ENCODE measurements at places on chromosomes 5 and 9.
A peak's percentile ranks its signal among the peaks of the same experiment; 100 is the strongest.

GRCh38 chr9:134420974-134421432 is 94.7 kb downstream of the RXRA start:
- DNase-seq: no peak

DNA sequence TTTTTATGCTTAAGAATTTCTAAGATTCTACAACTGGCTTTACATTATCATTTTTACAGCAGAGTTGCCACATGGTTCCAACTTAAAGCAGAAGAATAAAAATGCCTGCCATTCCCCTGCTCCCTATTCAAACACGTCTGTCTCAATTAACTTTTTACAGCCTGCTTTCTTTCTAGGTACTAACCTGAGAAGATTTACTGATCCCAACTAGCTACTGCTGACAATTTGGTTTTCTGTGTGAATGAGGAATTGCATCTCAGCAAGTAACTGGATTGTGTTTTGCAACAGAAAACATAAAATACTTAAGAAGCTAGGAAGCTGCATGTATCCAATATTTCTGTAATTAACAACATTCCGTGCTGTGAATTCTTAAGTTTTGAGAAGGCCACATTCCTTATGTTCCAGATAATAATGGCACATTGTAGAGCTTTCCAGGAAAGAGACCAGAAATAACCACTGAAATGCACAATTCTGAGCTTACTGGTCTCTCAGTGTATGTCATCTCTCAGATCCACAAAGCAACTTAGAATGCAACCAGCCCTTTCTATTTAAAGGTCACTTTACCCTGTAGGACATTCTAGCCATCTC is 306.8 kb upstream of the NMUR2 start:
- DNase-seq: no peak

DNA sequence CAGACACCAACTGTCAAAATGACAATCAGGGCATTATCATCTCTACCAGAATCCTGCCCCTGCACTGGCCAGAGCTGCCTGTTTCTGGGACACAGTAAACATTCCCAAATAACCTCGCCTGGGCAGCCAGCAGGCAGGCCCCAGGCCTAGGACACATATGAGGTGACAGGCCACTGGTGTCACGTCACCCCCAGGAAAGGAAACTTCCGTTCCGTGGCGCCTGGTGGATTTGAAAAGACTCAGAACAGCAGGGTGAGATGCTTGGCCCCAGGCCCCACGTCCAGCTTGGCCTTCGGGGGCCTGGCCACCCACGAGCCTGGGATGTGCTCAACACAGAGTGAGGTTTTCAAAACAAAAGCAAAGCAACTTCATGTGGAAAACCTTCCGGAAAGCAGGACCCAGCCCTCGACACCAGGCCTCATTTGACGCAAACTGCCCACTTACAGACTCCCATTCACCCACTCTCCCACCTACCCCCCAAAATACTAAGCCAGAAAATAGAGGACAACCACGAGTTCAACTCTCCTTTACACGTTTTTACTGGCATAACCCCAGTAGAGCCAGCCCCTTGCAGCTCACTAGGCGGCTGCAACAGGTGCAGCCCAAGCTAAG is 1.2 kb downstream of the SEMA4D start:
- DNase-seq: peak; percentile 15

DNA sequence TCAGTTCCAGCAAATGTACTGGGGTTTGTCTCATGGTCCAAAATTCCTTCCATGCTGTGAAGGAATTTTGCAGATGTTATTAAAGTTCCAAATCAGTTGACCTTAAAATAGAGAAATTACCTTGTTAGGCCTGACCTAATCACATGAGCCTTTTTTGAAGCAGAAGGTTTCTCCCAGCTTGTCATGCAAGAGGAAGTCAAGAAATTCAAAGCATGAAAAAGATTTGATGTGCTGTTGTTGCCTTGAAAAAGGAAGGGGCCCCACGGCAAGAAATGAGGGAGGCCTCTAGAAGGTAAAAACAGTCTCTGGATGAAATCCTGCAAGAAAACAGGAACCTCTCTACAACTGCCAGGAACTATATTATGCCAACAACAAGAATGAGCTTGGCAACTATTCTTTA is 24.2 kb upstream of the HAPLN1 start:
- DNase-seq: peak; percentile 83

DNA sequence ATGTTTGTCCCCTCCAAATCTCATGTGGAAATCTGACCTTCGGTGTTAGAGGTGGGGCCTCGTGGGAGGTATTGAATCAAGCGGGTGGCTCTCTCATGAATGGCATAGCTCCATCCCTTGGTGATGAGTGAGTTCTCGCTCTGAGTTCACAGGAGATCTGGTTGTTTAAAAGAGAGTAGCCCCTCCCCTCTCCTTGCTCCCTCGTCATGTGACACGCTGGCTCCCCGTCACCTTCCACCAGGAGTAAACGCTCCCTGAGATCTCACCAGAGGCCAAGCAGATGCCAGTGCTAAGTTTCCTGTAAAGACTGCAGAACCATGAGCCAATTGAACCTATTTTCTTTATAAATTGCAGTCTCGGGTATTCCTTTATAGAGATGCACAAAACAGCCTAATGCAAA is 74.5 kb downstream of the RASEF start:
- no peak for DNase-seq

DNA sequence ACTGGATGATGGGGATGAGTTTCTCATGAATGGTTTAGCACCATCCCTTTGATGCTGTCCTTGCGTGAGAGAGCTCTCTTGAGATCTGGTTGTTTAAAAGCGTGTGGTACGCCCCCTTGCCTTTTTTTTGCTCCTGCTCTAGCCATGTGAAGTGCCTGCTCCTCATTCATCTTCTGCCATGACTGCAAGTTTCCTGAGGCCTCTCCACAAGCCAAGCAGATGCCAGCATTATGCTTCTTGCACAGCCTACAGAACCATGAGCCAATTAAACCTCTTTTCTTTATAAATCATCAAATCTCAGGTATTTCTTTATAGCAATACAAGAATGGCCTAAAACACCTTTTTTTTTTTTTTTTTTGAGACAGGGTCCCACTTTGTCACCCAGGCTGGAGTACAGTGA is 32.8 kb downstream of the FNIP1 start:
- no peak for DNase-seq

GRCh38 chr9:98811051-98811650 is 3.7 kb downstream of the GALNT12 start:
- DNase-seq: no peak

DNA sequence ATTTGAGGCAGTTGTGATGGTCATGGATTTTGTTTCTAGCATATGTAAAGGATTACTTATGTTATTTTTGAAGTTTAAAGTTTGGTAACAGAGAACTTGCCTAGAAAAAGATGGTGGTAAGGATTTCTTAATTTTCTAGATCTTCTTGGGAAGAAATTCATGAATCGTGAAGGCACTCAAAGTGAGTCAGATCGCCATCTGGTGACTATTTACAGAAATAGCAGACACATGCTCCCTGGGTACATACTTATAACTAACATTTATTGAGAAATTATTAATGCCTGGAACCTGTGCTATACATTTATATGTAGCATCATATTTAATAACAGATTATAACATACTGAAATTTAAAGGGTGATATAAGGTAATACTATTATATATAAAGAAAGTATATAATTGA is 299.7 kb downstream of the IZUMO3 start:
- peak; percentile 31 for DNase-seq

DNA sequence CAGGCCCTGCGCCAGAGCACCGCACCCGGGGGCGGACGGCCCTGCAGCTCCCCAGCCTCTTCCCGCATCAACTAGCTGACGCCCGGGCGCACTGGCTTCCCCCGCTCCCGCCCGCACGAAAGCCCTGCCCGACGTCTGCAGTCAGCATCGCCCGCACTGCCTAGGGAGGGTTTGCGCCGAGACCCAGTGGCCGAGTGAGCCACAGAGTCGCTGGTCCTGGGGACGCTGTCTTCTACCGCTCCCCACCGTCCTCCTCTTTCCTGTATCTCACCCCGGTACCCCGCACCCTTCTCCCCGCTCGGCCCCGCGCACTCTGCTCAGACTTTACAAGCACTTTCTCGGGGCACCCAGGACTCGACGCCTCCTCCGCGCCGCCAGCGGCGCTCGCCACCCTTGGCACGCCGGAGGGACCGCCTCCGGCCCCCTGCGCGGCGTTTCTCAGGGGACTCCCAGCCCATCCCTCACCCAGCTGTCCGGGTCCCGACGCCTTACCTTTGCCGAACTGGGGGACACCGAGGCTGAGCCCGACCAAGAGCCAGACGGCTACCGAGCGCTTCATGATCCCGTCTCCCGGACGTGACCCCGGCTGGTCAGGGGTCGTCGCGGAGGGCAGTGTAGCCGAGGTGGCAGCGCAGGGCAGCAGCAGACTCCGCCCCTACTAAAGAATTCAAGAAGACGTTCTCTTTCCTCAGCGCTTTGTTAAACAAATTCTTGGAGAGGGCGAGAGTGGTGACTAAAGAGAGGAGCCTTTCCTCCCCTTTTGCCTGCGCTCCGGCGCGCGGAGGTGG is 670 bp downstream of the EDIL3 start:
- no peak for DNase-seq

- no peak for DNase-seq
Measured at GRCh38 chr5:6902094-6902493, 188.9 kb downstream of the TENT4A start.

DNA sequence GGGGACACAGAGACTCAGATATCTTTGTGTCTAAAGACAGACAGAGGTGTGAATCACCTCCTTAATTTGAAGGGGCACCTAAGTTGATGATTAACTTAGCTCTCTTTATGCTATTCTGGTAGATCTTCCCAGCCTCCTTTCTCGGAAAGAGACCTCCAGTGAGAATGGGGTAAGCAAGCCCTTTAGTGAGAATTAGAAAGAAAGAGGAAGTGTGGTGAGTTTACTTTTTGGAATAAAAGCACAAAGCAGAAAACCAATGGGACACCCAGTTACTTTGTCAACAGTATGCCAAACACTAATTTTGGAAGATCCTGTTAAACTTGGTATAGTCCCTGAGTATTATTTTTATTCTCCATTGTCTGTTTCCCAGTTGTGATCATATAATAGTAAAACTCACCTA is 302.8 kb upstream of the RASA1 start:
- no peak for DNase-seq

DNA sequence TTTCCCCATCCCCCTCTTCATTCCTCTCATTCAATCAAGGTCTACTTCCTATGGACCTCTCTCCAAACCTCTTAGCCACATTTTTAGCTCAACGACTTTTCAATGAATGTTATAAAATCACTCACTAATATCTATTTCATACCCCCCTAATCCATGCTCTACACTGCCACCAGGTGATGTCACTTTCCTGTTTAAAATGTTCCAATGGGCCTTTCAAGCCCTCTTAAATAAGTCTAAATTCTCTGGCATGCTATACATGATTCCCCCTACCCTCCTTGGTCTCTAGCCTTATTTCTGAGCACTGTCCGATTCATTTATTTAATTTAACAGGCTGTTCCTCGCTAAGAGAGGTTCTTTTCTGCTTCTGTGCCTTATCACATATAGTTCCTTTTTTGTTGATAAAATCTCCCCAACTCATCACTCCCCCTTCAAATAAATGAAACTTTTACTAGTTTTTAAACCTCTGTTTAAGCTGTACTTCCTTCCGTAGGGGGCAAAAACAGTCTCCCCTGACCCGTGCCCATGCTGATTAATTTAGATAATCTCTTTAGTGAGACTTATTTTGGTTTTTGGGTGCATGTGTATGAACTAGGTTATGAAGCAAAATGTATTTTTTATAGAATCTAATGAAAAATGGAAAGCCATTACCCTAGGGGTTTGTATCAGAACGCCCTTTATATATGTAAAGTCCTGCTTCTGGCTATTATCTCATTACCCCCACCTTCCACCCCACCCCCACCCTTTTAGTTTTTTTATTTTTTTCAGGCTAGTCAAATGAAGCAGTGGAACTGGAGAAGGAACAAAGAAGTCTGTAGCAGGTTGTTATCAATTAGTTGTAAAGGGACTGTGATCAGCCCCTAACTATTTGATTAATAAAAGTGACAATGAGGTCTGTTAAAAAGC is 9.0 kb downstream of the ABHD17B start:
- DNase-seq: peak; percentile 47

DNA sequence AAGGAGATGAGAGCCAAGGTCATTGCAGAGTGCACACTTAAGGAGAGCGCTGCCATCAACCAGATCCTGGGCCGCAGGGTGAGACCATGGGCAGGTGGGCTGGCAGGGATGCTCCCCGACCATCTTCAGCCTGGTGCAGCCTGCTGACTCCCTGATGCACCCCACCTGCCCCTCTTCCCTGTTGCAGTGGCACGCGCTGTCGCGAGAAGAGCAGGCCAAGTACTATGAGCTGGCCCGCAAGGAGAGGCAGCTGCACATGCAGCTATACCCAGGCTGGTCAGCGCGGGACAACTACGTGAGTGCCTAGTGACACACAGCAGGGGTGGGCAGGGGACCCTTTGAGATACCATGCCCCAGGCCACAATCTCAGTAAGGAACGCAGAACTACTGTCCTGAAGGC is 28.3 kb downstream of the TCF7 start:
- DNase-seq: no peak

GRCh38 chr9:2916382-2916985 is 72.6 kb upstream of the PUM3 start:
- DNase-seq: no peak

DNA sequence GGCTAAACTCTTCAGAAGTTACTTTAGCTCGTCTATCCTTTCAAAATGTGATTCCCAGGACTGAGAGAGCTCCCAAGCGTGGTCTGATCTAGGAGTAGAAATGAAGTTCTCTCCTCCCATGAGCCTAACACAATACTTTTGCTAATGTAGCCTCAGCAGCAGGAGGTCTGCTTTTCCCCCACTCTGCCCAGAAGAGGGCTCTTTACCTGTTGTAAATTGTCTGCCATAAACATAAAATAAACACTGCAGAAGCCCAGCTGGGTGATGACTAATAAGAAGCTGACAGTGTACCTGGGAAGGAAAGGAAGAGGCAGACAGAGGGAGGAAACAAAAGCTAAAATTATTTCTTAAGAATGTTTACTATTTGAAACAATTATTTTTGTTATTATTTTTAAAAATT is 15.4 kb downstream of the SLC36A3 start:
- no peak for DNase-seq

- DNase-seq: no peak
Measured at GRCh38 chr9:134130503-134131375, 5.1 kb upstream of the WDR5 start.

- DNase-seq: no peak
Measured at GRCh38 chr9:35839926-35840325, 10.9 kb downstream of the TMEM8B start.

DNA sequence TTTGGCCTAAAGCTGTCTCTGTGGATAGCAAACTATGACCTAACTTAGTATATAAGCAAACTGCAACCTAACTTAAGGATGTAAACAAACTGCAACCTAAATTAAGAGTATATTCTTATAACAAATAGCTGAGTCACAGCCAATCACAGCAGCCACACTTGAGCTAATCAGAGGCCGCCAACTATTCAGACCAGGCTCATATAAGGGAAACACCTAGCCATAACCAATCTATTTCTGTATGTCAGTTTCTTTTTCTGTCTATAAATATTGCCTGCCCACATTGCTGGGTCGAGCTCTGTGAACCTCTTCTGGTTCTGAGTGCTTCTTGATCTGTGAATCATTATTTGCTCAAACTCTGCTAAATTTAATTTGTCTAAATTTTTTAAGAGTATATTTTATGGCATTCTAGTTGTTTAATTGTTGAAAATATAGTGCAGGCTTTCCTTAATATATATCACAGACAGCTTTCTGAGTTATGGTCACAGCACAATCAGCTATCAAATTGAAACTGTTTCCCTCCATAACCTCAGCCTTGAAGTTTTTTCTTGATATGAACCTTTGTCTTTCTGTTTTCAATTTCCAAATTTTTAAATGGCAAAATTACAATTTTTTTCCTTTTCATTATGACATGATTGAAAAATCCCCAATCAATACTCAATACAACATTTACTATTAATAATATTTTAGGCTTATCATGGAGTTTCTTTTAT is 327.1 kb upstream of the NUDT12 start:
- no peak for DNase-seq

All from KBM-7 (cell line).